ENCODE measurements at places on chromosomes 1 and 21. TPM values are rescaled to one million over a fixed set of nuclear protein-coding genes. Genes with fewer than 3 reads are reported as not detected.

Gene SLAMF7
- total RNA-seq: not detected

Gene CADM3
- 165 TPM for total RNA-seq

Gene DPT
- not detected for total RNA-seq

Gene LRRC52
- total RNA-seq: not detected

Gene SDHB
- 58.9 TPM for total RNA-seq

Gene LCE1B
- total RNA-seq: not detected

Gene OLFML2B
- 56.5 TPM for total RNA-seq

Gene SNRNP40
- 68.0 TPM for total RNA-seq

Gene WNT3A
- not detected for total RNA-seq

Gene CRNN
- total RNA-seq: not detected

Gene ADAMTS4
- 12.3 TPM for total RNA-seq

Gene NTNG1
- total RNA-seq: 3.2 TPM

Gene ASTN1
- total RNA-seq: 7.7 TPM

Gene ADAMTSL4
- 0.25 TPM for total RNA-seq

Gene SELP
- not detected for total RNA-seq

Gene CD2
- total RNA-seq: not detected
